ENCODE measurements at places on chromosomes 7 and 10.

GRCh38 chr10:119139464-119140067 is 25.9 kb downstream of the SFXN4 start:
- no peak for DNase-seq

- DNase-seq, result no peak
These were observed 519 bp upstream of the ZNF655 start for GRCh38 chr7:99557940-99558305.

GRCh38 chr10:110226926-110227641 is 19.7 kb downstream of the MXI1 start:
- DNase-seq, result peak; percentile 62

DNA sequence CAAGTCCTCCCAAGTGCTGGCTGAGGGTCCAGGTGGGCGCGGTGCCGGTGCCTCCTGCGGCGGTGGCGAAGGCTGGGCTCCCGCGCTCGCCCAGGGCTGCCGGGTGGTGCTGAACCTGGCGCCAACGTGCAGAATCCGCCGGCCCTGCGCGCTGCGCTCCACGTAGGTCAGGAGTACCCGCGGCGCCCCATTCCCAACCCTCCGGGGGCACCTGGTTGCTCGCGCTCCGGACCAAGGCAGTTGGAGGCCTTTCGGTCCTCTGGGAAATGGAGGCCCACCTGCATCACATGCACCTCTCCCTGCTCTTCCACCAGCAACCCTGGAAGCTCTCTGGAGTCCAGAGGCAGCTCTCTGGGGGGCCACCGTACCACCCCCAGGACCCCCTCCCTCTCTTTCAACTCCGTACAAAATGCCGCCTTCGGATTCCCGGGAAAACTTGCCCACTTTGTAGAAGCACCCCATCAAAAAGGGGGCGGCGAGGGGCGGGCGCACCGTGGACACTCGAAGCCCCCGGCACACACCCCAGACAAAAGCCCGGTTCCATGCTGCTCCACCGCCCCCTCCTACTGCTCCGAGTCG is 745 bp downstream of the SLC16A9 start:
- DNase-seq, result no peak

GRCh38 chr7:70583965-70584883 is 547.7 kb upstream of the GALNT17 start:
- no peak for DNase-seq

DNA sequence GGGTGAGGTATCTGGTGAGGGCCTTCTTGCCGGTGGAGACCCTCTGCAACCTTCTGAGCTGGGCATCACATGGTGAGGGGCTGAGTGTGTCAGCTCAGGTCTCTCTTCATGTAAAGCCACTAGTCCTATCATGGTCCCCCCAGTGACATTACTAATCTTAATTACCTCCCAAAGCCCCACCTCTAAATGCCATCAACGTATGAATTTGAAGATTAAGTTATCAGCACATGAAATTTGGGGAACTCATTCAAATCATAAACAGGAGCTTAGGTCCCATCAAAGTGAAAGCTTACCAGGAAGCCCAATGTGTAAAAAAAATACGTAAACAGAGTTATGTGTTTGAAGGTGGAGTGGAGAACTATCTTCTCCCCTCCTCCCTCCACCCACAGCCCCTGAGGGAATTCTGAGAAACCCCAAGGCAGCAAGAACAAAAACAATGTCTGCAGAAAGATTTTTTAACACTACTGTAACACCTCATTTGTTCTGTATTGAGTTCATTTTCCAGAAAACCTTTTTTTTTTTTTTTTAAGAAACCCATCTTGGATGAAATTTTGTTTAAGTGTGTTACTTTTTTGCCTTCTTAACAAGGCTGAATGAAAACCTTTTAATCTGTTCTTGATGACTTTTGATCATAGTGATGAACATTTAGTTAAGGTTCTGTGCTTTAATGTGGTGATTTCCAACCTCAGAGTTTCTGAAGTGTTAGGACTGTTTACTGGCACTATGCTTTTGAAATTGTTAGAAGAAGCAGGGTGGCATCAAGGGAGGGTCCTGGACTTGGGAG is 19.1 kb upstream of the PCGF5 start:
- DNase-seq, result no peak

- DNase-seq, result no peak
These were observed 240.6 kb downstream of the VTI1A start for GRCh38 chr10:112687647-112688046.

- no peak for DNase-seq
These were observed 75.0 kb upstream of the GPR22 start for GRCh38 chr7:107394831-107395230.

- no peak for DNase-seq
These were observed 360.8 kb downstream of the CRPPA start for GRCh38 chr7:16060502-16060901.

- DNase-seq, result no peak
These were observed 178.0 kb downstream of the LRRN3 start for GRCh38 chr7:111268941-111269340.

DNA sequence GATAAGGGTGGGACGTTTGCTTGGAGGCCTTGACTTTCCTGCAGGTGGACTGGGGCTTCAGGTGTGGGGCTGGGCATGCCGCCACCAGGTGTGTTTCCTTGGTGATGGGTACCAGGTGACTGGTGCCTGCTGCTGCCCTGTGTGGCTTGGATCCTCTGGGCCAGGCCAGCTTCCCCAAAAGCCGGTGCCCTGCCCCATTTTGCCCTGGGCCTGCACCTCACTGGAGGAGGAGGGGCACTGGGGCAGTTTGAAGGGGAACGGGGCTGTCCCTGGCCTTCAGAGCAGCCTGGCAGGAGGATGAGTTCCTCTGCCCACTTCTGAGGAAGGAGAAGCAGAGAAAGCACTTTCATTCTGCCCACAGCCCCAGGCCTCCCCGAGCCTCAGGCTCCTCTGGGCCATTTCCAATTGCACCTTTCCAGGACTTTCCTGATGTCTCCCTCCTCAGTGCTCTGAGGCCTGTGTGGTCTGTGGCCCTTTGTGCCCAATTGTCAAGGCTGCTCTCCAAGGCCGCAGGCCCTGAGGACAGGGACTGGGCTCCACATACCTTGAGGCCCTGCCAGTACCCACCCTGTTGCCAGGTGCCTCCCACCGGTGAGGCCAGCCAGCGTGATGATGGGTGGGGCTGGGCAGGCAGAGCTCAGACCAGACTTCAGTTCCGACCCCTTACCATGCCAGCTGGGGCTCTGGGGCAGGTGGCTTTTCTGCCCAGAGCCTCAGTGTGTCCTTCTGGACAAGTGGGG is 25.3 kb upstream of the SMARCD3 start:
- DNase-seq, result no peak

DNA sequence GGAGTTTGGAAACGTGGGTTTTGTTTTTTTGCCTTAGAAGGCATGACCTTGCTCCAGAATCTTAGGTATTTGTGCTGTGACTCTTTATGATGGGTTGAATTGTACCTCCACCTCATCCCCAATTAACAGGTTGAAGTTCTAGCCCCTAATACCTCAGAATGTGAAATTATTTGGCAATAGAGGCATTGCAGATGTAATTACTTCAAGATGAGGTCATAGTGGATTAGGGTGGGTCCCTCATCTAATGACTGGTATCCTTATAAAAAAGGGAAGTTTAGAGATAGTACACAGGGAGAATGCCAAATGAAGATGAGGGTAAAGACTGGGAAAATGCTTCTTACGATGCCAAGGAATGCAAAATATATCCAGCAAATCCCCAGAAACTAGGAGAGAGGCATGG is 3.0 kb upstream of the FAM200A start:
- DNase-seq, result no peak

- peak; percentile 18 for DNase-seq
These were observed at the start of gene SOSTDC1 for GRCh38 chr7:16465469-16466361. Gene SOSTDC1 (minus strand): TSS chr7:16465738. CDS start chr7:16465668, 70 bp downstream.

DNA sequence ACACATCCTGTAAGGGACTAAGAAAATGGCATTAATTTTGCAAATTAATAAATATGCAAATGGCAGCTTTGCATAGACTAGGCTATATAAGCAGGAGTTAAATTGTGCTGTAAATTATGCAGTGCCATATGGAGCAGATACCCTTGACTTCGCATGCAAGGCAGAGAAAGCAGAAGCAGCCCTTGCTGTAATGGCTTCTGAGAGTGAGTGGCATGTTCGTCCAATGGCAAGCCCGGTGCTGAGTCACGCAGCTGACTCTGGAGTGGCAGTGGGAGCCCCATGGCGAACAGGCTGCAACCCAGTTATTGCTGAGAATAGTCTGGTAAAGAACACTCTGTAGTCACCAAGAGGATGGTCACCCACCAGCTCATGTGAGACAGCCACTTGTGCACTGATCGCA is 1186.5 kb downstream of the TYW1 start:
- no peak for DNase-seq

GRCh38 chr10:29968585-29968984 is 90.8 kb downstream of the JCAD start:
- no peak for DNase-seq

DNA sequence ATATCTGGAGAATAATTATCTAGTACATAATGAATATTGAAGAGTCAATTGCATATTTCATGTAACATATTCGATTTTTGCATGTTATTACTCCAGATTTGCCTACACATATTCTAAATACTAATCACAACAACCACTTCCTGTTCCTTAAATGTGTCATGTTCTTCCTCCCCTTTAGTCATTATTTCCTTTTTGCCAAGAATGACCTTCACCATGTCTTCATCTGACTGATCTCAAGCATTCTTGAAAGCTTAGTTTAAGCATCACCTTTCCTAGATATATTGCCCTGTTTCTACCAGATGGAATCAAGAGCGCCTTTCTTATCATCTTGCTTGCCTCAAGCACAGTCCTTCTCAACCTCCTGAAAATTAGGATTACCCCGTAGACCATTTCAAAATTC is 23.5 kb upstream of the MEOX2 start:
- no peak for DNase-seq

DNA sequence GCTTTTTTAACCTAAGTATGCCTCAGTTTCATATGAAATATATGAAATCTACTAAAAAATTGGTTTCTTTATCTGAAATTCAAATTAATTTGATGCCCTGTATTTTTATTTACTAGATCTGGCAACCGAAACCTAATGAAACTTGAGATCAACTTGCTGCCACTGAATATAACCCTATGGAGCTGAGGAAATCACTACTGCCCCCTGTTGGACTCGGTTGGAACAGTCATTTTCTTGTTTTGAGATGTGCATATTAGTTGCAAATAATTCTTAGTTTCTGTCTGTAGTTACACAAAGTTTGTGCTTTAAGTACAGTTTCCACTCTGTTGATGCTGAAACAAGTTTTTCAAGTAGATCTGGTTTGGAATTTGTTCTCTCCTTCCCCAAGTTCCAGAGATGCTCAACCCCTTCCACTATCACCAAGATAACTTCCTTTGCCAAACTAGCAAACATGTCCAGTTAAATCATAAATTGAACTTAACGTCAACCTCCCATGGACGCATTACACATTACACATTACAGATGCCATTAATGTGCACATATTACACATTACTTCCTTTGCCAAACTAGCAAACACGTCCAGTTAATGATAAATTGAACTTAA is 22.2 kb upstream of the EXOC4 start:
- no peak for DNase-seq

DNA sequence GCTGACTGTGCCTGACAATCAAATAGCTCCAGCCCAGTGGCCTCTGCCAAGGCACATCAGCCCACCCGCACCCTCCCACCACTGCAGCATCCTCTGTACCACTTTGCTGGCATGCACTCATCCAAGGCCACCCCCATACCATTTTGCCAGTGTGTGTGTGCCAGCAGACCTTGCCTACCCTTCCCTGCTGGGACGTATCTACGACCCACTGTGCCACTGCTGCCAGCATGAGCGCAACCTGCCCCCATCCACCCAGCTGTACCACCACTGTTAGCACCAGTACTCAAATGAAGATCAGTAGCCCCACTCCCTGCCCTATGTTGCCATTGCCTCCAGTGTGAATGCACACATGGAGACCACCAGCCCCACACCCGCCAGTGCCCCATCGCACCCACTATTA is 149.4 kb upstream of the PTN start:
- DNase-seq, result no peak

Data from CMK (cell line).